ENCODE measurements at places on chromosomes 13 and 19.

DNA sequence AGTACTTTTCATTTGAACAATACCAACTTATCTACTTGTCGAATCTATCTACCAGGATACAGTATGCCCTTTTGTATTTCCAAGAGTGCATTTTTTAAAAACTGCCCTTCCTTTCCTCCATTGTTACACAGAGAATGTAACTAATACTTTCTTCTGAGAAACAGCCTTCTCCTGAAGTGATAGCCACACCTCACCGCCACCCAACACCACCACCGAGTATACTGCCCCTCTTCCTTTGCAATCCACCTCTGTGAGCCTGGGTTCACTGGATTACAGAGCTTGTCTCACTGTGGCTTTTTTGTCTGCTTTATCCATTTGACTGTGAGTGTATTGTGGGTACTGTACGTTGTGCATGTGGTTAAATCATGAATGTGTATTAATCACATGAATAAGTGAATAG, 305.4 kb downstream of the KLF12 start:
- DNase-seq: no peak

GRCh38 chr13:42745655-42746054, 35.7 kb upstream of the FAM216B start:
- no peak for DNase-seq

- no peak for DNase-seq
Measured at GRCh38 chr13:110841846-110842245, 73.0 kb downstream of the ANKRD10 start.

DNA sequence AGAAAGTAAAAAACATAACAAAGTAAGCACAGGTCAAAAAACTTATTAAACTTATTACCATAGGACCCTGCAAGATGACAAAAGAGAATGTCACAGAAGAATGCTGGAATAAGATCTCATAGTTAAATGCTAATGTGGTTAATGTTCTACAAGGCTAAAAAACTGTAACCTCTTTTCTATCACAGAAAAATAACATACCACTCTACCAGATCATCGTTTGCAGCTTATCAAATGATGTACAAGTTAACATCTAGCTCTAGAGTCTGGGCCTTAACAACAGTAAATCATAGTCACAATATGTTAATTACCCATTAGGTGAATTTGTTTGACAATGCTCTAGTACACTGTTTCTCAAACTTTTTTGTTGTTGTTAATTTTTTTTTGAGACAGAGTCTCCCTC, 53.0 kb downstream of the NUFIP1 start:
- no peak for DNase-seq

GRCh38 chr19:18440936-18441803, 3.2 kb upstream of the ISYNA1 start:
- DNase-seq: no peak
